ENCODE measurements at places on chromosomes 2 and 18.

GRCh38 chr2:71879509-71880184 lies 268.0 kb downstream of the CYP26B1 start:
- no peak for DNase-seq

DNA sequence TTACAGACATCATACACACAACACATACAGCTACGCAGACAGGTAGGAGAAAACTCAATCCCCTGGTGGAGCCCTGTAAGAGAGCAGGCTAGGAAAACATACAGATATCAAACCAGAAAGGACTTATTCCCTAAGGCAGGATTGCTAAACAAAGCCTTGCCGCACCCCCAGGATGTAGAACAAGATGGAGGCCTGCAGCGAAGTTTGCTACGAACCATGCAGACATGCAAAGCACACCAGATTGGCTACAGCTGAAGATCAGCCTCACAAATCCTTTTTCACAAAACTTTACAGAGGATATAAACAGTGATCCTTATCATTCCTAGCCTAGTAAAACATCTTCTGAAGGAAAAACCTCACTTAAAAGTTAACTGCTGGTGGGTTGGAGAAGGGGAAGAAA lies 28.3 kb downstream of the C18orf54 start:
- no peak for DNase-seq

GRCh38 chr18:57832730-57833129 lies 29.6 kb upstream of the ATP8B1 start:
- no peak for DNase-seq

GRCh38 chr2:23588508-23589201 lies 203.7 kb downstream of the KLHL29 start:
- DNase-seq: no peak

- no peak for DNase-seq
Measured at GRCh38 chr2:234993541-234993981, 41.7 kb downstream of the SH3BP4 start.

DNA sequence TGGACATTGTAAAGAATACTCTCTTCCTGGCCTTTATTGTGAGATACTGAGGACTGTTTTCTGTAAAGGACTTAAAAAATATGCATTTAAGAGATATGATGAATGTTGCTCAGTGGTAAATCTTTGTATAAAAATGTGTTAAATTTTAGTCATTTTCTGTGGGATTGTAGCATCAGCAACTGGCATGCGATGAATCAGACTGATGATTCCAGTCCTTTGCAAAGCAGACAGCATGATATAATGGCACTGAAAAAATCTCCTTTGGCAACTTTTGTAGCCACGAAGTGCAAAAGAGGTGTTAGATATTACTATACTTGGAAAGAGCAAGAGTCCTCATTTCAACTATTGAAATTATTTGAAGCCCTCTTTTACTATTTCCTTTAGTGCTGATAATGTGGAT lies 678.7 kb downstream of the PLCL1 start:
- no peak for DNase-seq
